ENCODE measurements at places on chromosomes 16 and 17.

GRCh38 chr17:48757524-48757961 is 29.0 kb upstream of the HOXB13 start:
- DNase-seq = no peak

DNA sequence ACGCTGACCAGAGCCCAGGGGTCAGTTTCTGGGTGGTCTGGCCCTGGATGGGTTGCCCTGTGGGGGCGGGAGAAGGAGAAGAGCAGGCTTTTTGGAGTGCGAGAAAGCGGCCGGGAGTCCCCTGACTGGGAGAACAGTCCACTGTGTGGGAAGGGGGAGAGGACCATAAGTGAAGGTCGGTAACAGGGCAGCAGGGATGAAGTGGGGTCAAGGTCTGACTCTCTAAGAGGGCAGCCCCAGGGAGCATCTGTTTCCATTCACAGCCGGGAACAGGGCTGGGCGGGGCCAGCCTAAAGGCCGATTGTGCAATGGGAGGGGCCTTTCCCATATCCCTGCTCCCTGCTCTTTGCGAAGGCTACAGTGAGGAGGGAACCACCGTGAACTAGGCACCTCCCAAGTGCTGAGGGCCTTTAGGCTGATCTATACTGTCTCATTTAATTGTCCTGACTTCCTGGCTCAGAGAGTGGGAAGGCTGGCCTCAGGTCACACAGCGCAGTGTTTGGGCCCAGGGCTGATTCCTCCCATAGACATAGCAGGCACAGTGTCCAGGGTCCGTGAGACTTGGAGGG is 10.4 kb upstream of the WFDC1 start:
- DNase-seq = no peak

- no peak for DNase-seq
These were observed 769 bp downstream of the CD19 start for GRCh38 chr16:28932339-28933141.

- DNase-seq = no peak
These were observed 3.1 kb downstream of the DHRS11 start for GRCh38 chr17:36594626-36595401.

GRCh38 chr16:48282636-48283263 is 35.4 kb upstream of the ABCC11 start:
- no peak for DNase-seq

DNA sequence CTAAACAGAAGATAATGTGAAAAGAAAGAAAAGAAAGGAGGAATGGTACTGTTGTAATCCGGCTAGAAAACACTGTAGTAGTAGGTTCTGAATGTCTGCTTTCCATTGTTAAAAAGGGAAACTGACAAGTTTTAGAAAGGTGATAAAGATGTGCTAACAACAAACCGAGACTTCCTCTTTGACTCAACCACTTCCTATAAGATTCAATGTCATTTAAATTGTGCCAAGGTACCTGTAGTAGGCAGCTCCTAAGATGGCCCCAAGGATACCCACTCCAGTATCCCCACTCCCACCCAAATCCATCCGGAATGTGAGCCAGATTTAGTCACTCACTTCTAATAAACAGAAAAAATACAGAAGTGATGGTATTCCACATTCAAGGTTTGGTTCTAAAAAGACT is 31.2 kb downstream of the XYLT1 start:
- no peak for DNase-seq

GRCh38 chr17:28745786-28746411 is 2.1 kb downstream of the TRAF4 start:
- no peak for DNase-seq

GRCh38 chr17:8836821-8837562 is 30.5 kb downstream of the PIK3R6 start:
- no peak for DNase-seq

DNA sequence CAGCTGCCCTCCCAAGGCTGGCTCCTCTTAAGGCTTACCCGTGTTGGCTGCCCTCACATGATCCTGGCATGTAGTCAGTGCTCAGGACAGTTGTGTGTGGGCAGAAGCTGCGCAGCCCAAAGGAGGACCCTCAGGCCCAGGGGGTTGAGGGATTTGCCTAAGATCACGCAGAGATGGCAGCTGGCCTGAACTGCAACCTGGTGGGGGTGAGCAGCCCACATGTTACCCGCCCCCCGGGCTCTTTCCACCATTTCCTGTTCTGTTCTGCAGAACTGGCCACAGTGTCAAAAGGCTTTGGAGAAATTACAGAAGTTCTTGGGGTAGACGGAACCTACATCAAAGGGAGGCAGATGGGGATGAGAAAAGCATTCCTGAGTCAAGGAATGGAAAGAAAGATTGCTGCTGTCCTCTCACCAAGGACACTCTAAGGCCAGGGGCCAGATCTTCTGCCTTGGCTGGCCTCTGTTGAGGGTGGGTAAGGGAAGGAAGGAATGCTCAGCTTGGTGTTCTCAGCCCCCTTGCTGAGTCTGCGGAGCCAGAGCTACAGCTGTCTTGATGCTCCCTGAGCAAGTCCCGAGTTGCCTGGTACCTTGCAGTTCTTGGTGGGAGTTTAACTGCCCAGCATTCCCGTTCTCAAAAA is 53.0 kb downstream of the EPN2 start:
- DNase-seq = no peak

DNA sequence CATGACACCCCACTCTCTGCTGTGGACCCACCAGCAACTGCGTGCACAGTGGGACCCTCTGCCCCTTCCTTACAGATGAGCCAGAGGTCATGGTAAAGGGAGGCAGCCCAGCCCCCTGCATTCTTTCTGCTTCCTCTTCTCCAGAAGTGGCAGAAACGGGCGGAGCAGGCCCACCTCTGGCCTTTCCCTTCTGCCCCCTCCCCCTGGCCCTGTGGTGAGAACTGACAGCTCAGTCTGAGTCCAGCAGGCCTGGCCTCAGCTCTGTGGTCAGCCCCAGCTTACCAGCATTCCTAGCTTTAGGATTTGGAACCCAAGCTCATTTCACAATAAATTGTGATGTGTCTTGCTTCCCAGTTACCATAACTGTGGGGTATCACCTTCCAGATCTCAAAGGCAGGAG is 4.8 kb upstream of the ANKRD11 start:
- DNase-seq = no peak

DNA sequence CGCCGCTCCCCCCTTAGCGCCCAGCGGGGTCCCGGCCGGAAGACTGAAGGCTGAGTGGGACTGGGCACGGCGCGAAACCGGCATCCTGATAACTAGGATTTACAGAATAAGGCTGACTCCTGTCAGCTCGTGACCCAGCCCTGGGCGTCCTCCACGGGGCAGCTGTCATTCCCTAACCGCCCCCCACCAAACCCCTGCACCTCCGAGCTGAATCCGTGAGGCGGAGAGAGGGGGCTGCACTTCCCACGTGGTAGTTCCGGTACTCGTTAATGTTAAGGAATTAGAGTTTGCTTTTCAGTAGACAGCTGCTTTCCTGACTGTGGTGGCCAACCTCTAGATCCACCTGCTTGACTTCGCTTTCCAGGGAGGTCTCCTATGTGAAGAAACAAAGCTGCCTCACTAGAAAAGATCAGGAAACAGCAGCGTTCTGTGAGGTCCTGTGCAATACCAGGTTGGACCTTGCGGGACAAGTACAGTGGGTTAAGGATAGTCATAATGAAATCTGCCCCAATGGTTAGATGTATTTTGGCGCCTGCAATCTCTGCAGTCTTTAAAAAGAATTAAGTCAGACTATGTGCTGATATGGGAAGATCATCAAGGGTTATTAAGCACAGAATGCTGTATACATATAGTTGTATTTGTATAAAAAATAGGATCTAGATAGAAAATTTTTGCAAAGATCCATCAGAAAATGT is 1.1 kb upstream of the WBP2 start:
- peak; percentile 18 for DNase-seq

DNA sequence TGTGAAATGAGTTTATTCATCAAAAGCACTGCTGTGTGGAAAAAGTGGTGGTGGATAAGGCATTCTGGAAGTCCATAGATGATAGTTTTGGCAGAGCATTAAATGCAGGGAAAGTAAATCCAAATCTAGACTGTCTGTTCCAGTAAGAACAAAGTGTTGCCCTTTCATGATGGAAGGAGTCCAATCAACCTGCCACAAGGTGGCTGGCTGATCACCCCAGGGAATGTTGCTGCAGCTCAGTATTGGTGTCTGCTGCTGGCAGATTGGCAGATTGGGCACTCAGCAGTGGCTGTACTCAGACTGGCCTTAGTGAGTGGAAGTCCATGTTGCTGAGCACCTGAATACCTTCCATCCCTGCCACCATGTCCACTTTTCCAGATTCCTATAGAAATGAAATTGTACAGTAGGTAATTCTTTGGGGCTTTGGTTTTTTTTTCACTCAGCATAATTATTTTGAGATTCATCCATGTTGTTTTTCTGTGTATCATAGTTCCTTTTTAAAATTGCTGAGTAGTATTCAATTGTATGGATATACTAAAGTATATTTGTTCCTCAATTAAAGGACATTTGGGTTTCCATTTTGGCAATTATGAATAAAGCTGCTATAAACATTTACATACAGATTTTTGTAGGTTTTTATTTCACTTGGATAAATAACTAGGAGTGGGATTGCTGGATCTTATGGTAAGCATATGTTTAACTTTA is 14.3 kb downstream of the DYNLL2 start:
- DNase-seq = no peak

- no peak for DNase-seq
These were observed 21.3 kb upstream of the GAA start for GRCh38 chr17:80080081-80080480.

- DNase-seq = peak; percentile 65
These were observed 42.2 kb downstream of the RPTOR start for GRCh38 chr17:80586846-80587228.

All from NCI-H345 (cell line).